Right ventricle myocardium superior (tissue), 1 donor: ENCODE measurements at places on chromosomes 12 and 14. TPM values are rescaled to one million over a fixed set of nuclear protein-coding genes. Genes with fewer than 3 reads are reported as not detected.

KHNYN gene
- total RNA-seq = 22.5 TPM

SUDS3 gene
- 17.0 TPM for total RNA-seq

COCH gene
- 0.51 TPM for total RNA-seq

CYP46A1 gene
- 3.0 TPM for total RNA-seq

SDS gene
- not detected for total RNA-seq

KRT79 gene
- not detected for total RNA-seq

RTL1 gene
- not detected for total RNA-seq

RGS6 gene
- total RNA-seq = 26.1 TPM

C1QL4 gene
- total RNA-seq = not detected

BCL2L14 gene
- not detected for total RNA-seq

HVCN1 gene
- 11.9 TPM for total RNA-seq

RAD51AP1 gene
- total RNA-seq = 1.1 TPM

PRPF40B gene
- 19.1 TPM for total RNA-seq

NRIP2 gene
- total RNA-seq = 2.0 TPM

FGD4 gene
- total RNA-seq = 17.3 TPM

GLIPR1 gene
- 10.9 TPM for total RNA-seq

DPF3 gene
- 25.0 TPM for total RNA-seq

FGF23 gene
- total RNA-seq = not detected

REP15 gene
- 6.3 TPM for total RNA-seq

MYF5 gene
- not detected for total RNA-seq

SERPINA10 gene
- not detected for total RNA-seq

ADAM21 gene
- total RNA-seq = 0.48 TPM

SLC2A14 gene
- not detected for total RNA-seq

SDR9C7 gene
- not detected for total RNA-seq

RPL10L gene
- not detected for total RNA-seq

ANO4 gene
- total RNA-seq = not detected

BLTP3B gene
- total RNA-seq = 9.3 TPM

TRIM9 gene
- 0.40 TPM for total RNA-seq

ANKRD33 gene
- total RNA-seq = not detected

CRIP2 gene
- 1,011 TPM for total RNA-seq

TSHR gene
- total RNA-seq = not detected

PTGDR gene
- 0.89 TPM for total RNA-seq

RFLNA gene
- total RNA-seq = 0.16 TPM

VPS29 gene
- 108 TPM for total RNA-seq
